ENCODE measurements at places on chromosomes 6 and 20. TPM values are rescaled to one million over a fixed set of nuclear protein-coding genes. Genes with fewer than 3 reads are reported as not detected.

Gene MEI4
- total RNA-seq = not detected

DNA sequence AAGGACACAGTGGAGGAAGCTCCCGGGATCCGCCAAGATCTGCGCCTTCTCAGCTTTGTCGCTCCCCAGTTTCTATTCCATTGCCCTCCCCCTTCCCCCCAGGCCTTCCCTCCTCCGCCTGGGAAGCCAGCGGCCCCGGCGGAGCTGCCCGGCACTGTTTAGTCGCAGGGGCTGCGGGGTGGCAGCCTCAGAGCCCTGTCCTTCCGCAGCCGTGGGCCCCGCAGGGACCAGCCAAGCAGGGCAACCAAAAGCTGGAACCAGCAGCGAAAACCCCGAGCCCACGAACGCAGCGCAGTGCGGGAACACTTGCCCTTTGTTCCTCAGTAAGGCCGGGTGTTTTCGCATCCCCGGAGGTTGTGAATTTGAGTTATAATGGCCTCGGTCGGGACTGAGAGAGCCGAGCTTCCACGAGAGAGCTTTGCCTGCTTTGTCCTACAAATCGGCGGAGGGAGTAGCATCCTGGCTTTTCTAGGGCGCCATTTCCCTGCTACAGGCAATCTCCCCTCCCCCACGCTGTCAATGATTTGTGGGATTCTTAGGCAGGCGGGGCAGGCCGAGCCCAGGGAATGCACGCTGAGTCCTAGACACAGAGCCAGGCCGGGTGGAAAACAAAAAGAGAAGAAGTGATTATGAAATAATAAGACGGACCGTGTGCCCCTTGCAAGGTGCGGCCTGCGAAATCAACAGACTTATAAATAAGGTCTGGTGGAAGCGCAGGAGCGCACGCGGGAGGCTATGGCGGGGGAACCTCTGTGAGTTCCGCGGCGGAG is 4.0 kb upstream of the TUBB2B start:
- peak; percentile 71 for DNase-seq

Gene MEP1A
- not detected for total RNA-seq

Gene OLIG3
- total RNA-seq = not detected

GRCh38 chr6:18025596-18025995 is 38.2 kb upstream of the KIF13A start:
- DNase-seq = no peak

GRCh38 chr6:20693466-20694063 is 159.3 kb downstream of the CDKAL1 start:
- DNase-seq = no peak

- DNase-seq = no peak
Observed at GRCh38 chr20:31954500-31954899, 2.7 kb upstream of the PDRG1 start.

Measured in omental fat pad (tissue), 4 donors.